ENCODE measurements at places on chromosomes 11 and 22.

- DNase-seq: no peak
Observed at GRCh38 chr11:73072935-73073481, 69.1 kb downstream of the FCHSD2 start.

DNA sequence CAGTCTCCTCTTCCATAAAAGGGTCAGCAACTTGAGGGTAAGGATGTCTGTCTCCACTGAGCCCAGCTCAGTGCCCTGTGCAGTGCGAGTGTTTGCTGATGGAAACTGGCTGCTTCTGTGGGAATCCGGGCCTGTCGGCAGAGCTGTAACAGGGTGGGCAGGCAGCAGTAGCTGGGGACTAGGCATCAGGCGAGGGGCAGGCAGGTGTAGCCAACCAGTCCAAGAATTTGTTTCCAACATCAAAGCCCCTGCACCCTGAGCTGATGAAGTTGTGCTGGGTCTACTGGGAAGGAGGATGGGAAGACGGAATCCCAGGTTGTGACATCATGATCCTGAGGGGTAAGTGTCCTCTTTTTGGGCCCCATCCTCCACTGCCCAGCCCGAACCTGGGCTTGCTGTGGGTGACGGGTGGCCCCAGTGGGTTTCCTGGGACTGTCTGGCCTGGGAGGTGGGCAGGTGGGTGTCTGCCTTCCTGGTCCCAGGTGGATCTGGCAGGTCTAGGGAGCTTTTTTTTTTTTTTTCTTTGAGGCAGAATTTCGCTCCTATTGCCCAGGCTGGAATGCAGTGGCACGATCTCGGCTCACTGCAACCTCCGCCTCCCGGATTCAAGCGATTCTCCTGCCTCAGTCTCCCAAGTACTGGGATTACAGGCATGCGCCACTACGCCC lies 11.0 kb downstream of the SLC29A2 start:
- no peak for DNase-seq

GRCh38 chr11:118016104-118016503 lies 29.9 kb downstream of the IL10RA start:
- no peak for DNase-seq

DNA sequence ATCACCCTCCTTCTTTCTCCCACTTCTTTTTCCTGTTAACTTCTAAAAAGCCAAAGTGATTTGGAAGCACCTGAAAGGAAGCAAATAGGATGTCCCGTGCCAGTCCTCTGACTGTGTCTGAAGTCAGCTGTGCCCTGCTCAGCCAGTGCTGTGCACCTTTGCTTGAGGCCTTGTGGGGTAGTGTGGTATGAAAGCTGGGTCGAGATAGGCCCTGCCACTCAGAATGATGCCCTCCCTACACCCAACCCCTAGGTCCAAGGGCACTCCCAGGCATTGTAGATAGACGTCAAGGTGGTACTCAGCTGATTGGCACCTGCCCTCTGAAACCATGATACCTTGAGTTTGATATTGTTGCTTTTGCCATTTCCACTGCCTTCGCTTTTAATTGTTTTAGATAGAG lies 83.6 kb upstream of the RASSF10 start:
- DNase-seq: no peak

GRCh38 chr11:43941257-43941994 lies 1.0 kb upstream of the C11orf96 start:
- DNase-seq: no peak

DNA sequence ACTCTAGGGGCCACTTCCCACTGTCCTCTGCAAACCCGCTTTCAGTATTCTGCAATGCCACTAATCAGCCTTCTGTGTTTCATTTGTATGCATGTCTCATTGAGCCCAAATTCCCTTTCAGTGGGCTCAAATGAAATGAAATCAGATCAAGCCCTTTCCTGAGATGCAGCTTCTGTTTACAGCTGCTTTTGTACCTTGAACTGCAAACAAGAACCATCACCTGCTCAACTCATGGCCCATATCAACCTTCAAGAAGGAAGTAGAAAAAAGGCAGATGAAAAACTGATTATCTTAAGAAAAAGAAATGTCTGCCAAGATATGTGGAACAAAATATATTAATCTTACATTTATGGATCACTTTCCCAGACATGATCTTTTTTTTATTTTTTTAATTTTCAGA lies 141.1 kb upstream of the ARHGAP42 start:
- DNase-seq: no peak

DNA sequence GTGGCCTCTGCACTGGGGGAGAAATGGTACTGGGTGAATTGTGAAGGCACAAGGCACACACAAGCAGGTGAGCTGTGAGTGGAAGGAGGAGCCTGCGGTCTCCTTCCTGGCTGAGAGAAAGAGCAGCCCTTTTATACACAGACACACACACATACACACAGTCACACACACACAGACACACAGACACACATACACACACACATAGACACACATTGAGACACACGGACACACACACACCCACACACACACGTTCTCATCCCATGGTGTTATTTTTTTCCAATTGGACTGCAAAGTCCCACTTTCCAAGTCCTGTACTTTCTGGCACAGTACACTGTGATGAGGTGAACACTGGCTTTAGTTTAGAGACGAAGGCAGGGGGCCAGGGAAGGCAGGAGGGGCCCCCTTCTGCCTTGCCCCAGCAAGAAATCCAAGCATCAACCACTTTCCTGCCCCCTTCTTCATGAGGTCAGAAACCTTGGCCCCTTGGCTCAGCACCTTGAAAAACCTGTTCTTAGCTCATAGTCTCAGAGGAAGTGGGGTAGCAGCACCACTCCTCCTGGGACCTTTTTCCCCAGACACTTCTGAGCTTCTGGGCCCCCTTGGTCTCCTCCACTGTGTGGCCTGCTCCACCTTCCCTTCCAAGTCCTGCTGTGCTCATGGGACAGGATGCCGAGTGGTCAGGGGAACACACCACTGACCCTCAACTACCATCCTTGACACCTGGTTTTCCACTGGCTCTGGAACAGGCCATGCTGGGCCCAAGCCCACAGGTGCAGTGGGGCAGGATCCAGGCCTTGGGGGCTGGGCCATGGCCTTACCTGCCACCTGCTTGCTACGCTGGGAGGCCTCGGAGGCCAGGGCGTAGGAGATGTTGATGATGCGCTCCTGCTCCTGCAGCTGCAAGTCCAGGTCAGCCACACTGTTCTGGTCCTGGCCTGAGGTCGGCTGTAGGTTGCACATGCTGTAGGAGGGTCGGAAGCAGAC lies 43.8 kb downstream of the C11orf58 start:
- no peak for DNase-seq

DNA sequence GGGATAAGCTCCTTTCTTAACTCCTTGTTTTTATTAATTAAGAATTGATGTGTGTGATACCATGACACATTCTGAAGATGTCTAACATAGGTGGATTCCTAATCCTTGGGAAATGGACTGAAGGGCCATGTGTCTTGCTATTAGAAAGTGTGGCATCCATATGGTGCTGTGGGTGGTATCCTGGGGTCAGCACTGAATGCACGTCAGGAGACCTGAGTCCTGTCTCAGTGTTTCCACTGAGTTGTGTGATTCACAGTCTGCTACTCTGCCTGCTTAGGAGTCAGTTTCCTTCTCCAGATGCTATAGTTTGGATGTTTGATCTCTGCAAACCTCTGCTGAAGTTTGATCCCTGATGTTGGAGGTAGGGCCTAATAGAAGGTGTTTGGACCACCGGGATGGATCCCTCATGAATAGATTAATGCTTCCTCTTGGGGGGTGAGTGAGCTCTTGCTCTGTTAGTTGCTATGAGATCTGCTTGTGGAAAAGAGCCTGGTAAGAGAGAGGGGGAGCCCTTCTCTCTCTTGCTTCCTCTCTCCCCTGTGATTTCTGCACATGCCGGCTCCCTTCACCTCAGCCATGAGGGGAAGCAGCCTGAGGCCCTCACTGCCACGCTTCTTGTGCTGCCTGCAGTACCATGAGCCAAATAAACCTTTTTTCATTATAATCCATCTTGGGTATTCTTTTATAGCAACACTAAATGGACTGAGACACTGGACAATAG lies 666.5 kb downstream of the NTM start:
- no peak for DNase-seq

DNA sequence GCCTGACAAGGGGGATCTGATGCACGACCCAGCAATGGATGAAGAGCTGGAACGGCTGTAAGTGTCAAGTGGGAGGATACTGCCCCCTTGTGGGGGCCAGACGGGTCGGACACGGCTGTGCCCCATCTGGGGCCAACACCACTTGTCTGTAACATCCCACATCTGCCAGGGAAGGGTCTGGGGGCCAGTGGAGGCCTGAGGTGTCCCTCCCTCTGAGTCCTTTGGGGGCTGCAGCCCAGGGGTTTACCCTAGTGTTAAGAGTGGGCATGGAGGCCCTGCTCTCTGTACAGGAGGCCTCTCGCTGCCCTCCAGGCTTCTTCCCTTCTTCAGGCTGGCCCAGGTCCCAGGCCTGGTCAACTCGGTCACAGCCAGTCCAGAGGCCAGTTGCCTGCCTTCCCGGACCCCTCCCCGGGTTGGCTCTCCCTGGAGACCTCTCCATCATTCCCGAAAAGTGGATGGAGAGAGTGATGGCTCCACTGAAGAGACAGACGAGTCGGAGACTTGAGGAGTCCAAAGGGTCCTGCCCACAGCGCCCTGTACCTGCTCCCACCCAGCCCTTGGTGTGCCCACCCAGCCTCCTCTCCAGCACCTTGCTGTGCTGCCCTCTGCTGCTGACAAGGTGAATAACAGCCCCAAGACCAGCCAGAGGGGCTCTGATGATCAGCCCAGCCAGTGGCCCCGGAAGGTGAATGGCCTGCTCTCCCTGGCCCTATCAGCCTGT lies 15.4 kb downstream of the ARFGAP2 start:
- DNase-seq: no peak

GRCh38 chr11:85595285-85595884 lies 31.8 kb downstream of the DLG2 start:
- no peak for DNase-seq

GRCh38 chr11:29261831-29262230 lies 755.0 kb downstream of the KCNA4 start:
- no peak for DNase-seq

DNA sequence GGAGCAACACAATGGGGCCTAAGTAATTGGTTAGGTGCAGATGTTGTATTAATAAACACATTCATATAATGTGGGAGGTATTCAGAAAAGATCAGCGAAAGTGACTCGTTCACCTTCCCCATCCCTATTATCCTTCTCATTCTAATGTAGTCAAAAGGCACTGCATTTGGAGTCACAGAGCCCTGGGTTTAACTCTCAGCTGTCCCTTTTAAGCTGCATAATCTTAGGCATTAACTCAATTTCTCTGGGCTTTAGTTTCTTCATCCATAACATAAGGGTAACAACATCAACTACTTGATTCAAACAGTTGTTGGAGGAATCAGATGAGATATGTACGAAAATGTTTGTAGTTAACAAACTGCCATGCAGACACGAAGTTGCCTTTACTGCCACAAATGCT lies 187.6 kb upstream of the PITPNB start:
- DNase-seq: no peak

GRCh38 chr11:38460429-38460828 lies 1862.4 kb upstream of the RAG2 start:
- DNase-seq: peak; percentile 24

DNA sequence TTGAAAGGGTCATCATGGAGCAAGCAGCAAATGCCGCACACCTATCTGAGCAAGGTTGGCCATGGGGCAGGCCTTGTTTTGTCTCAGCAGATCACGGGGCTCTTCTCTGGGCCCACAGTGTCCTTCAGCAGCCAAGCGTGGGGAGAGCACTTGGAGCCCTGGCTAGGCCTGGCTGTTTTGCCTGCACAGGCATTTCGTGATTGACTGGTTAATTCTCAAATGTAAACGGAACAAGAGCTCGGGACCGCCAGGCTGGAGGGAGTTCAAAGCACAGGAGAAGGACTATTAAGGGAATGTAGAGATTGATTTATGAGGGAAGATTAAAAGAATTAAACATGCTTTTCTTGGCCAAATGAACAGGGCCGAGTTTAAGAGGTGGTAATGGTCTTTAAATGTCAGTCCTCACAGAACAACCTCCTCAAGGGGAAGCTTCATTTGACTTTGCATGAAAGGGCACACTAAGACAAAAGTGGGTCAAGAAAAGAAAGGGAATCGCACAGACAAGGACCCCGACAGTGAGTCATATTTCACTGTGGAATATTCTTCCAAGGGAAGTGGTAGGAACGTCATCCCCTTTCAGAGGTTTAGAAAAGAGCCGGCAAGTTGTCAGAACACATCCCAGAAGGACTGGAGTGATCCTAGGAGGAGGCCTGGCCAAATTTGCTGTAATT lies 20.7 kb downstream of the SPON1 start:
- DNase-seq: no peak

DNA sequence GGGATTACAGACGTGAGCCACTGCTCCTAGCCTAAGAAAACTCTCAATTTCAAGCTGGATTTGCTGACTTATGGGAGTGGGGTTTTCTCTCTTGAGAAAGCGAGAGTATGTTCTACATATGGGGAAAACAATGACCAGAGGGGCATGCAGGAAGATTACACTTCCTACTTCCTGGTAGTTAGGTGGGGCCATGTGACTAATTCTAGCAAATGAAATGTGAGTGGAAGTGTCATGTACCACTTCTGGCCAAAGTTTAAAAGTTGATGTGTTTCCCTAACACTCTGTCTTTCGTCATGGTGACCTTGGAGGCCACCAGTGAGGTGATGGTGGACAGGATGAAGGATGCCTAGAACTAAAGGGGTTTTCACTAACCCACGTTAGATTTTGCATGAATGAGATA lies 50.5 kb downstream of the PARVG start:
- DNase-seq: no peak

GRCh38 chr11:43925932-43926505 lies 16.4 kb upstream of the C11orf96 start:
- no peak for DNase-seq

DNA sequence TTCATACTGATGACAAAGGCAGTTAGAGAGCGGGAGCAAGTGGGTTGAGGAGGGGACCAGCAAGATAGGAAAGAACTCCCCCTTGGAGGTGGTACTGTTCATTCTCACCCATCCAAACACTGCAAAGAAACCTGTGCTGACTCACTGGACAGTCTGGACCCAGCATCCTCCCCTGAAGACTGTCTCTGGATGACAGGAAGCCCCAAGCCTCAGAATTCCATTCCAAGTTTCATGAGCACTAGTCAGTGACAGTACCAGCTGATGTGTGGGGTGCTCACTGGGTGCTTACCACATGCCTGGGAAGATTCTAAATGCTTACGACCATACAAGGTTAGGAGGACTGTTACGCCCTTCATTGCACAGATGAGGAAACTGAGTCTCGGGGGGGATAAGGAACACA lies 160.9 kb downstream of the IGLL1 start:
- DNase-seq: no peak

- DNase-seq: no peak
Observed at GRCh38 chr22:31105282-31105929, 2.0 kb downstream of the SELENOM start.

GRCh38 chr22:19723983-19724827 lies 866 bp downstream of the GP1BB start:
- DNase-seq: no peak

- DNase-seq: no peak
Observed at GRCh38 chr11:326842-327580, 6.4 kb upstream of the IFITM3 start.

GRCh38 chr11:114604179-114604813 lies 8.7 kb upstream of the NXPE4 start:
- no peak for DNase-seq

DNA sequence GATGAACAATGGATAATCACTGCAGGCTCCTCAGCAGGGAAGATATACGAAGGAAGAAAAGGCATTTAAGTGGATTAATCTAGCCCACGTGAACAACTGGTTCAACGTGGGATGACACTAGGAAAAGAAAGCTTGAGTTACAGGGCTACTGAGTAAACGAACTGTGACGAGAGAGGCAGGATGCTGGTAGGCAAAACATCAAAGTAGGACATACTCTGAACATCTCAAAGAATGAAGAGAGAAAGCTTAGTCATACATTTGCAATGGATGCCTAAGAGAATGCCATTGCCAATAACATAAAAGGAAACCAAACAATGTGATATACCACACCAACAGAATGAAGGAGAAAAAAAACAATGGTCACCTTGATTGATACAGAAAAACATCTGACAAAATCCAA lies 12.9 kb downstream of the USP28 start:
- no peak for DNase-seq

Measured in AG04449 (cell line).